Tibial nerve (tissue), 4 donors: ENCODE measurements at places on chromosomes 2 and 18. TPM values are rescaled to one million over a fixed set of nuclear protein-coding genes. Genes with fewer than 3 reads are reported as not detected.

CYP26B1 gene
- total RNA-seq, result 14.4 TPM

GRCh38 chr2:73895473-73895872 lies 2.7 kb downstream of the ACTG2 start:
- DNase-seq, result no peak

- DNase-seq, result no peak
Observed at GRCh38 chr18:40866968-40867367, 1088.1 kb upstream of the PIK3C3 start.

DNA sequence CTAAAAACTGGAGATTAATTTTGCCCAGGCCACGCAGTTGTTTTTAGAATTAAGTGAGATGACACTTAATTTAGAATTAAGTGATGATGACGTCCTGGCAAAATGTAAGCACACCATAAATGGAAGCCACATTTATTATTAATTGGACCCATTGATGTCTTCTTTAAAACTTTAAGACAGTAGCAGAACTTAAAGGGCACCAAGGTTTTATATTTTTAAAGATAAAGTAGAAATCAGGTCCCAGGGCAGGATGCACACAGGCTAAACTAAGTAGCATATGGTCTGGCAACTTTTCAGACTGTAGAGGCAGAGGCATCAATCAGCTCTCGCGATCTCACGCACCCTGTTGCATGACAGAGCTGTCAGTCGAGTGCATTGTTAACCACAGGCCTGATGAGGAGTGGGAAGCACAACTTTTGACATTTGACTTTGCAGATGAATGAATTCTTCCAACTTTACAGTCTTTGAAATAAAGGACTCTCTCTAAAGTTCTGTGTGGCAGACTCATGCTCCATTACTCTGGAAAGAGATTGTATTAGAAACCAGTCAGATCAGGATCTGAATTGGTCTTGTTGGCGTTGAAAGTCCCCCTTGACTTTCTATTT lies 232.4 kb downstream of the CD226 start:
- DNase-seq, result no peak

GRCh38 chr18:74316257-74317170 lies 875 bp downstream of the C18orf63 start:
- no peak for DNase-seq

DNA sequence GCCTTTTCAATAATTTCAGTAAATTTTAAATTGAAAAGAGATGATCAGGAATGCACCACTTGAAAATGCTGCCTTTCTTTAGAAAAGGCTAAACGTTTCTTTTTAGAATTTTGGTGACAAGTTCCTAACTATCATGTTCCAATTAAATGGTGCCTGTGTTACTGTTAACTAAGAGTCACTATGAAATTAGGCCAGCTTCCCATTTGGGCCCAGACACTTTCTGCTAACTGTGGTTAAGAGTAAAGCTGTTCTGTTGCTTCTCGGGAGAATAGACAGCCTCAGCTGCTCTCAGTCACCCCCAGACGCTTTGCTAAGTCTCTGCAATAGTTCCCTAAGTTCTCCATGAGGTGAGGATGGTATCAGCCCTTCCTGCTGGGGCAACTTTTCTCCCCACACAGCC lies 90.2 kb downstream of the NPAS2 start:
- DNase-seq, result no peak

GRCh38 chr2:99156891-99157290 lies 2.1 kb downstream of the LIPT1 start:
- DNase-seq, result no peak

DNA sequence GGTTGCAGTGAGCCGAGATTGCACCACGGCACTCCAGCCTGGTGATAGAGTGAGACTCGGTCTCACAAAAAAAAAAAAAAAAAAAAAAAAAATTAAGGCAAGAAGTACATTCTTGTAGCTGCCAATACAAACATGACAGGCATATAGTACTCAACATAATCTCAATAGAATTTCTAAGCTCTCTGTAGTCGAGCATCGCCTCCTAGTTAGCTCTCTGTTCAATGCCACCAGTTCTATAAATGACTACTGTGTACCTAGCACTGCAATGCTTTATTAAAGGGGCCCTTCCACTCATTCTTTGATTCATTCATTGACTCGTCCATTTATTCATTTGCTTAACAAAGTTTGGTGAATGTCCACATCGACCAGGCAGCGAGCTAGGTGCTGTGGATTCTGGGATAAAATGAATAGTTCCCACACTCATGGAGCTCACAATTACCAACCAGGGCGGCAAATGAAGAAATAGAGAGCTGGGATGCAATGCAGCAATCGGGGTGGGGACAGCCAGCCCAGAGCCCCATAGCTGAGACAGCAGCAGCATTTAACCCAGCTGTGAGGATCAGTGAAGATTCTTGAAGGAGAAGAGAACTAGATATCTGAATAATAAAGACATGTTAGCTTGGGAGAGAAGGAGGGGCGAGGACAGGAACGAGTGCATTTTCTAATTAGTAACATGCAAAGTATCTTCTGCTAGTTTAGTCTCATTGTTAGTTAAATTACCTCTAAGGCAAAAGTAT lies 349.8 kb downstream of the LPIN1 start:
- DNase-seq, result no peak

DNA sequence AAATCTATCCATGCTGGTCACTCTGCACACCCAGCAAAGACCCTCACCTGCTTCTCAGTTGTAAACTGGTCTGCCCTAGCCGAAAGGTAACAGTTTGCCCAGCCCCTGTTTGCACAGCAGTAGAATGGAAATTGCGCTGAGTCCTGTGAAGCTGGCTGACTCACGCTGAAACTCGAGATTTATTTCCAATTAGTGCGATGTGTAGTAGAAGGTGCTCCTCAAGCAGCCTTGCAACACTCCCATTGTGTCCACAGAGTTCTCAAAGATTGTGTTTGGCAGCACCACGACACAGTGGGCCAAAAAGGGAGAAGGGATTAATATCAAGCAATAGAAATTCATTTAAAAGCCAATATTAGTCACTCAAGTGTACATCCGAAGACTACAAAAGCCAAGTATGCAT lies 21.7 kb upstream of the APCDD1 start:
- no peak for DNase-seq
